ENCODE measurements at places on chromosomes 16 and 17.
A peak's percentile ranks its signal among the peaks of the same experiment; 100 is the strongest.

GRCh38 chr17:67605256-67605912, 112.4 kb upstream of the NOL11 start:
- DNase-seq, result no peak

GRCh38 chr16:35748621-35749252, 2289.3 kb downstream of the TP53TG3F start:
- DNase-seq, result no peak

- no peak for DNase-seq
Observed at GRCh38 chr17:42918902-42919521, 18.4 kb downstream of the G6PC1 start.

GRCh38 chr17:79316805-79317204, 242.2 kb downstream of the ENGASE start:
- no peak for DNase-seq

DNA sequence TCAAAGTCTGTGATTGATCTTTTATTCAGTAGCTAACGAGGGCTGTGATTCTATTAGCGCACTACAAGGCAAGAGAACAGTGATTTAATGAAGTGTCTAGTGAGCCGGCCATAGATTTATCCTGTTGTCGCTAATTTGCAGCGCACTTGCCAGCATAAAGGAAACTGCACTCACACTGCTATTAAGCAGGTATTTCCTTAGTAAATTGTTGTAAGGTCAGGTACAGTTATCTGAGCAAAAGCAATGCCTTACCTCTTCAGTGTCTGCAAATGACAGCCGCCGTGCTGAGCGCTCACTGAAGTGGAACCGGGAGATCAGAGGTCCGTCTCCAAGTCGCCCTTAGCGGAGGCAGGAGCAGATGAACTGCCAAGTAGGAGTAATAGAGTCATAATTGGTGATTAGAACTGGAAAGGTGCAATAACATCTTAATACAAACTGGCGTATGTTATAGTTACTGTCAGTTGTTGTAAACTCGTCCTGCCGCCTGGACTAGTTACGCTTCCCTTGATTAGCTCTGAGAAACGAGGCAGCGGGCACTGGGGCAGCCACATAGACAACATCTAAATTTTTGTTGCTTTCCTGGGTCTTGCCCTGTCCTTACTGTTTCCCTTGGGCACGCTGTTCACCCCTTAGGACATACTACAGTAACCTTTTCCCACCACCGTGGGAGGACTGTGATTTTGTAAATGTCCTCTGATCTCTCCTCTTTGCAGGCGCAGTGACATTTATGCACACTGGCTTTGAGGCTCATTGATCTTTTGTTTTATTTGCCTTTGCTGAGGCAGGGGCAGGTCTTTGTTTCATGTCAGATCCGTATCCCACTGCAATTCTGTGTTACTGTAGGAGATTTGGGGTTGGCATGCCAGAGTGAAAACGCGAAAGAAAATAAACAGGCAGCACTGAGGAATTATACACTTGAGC, 363.1 kb downstream of the WWOX start:
- DNase-seq, result no peak

DNA sequence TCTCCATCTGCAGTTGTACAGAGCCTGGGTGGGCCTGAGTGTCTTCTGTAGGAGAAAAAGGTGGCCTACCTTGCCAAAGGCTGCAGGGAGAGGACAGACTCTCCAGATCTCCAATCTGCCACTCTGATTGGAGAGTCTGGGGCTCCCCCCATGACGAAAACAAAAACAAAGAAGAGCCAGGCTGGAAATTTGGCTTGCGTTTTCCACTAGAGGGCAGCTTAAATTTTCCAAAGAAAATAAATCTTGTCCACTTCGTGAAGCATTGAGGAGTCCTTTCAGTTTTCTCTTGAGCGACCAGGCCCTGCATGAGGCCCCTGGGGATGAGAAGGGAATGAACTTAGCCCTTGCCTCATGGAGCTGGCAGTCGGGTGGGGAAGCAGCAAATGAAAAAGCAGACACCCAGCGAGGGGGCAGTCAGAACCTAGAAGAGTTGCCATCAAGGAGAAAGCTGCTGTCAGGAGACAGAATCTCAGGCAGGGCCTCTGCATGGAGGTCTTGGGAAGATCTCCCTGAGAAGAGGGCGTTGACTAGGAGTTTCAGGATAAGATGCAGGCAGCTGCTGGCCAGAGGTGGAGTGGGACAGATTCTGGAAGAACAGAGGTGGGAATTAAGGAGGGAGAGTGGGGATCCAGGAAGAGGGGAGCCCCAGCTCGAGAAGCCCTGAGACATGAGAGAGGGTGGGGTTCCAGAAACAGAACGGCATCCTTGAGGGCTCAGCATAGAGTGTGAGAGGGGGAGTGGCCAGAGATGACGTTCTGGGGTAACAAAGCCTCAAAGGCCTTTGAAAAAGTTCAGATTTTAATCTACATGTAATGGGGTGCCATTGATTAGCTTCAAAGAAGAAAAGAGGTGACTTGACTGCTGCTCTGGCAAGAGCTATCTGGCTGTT, 8.4 kb upstream of the SHCBP1 start:
- no peak for DNase-seq

DNA sequence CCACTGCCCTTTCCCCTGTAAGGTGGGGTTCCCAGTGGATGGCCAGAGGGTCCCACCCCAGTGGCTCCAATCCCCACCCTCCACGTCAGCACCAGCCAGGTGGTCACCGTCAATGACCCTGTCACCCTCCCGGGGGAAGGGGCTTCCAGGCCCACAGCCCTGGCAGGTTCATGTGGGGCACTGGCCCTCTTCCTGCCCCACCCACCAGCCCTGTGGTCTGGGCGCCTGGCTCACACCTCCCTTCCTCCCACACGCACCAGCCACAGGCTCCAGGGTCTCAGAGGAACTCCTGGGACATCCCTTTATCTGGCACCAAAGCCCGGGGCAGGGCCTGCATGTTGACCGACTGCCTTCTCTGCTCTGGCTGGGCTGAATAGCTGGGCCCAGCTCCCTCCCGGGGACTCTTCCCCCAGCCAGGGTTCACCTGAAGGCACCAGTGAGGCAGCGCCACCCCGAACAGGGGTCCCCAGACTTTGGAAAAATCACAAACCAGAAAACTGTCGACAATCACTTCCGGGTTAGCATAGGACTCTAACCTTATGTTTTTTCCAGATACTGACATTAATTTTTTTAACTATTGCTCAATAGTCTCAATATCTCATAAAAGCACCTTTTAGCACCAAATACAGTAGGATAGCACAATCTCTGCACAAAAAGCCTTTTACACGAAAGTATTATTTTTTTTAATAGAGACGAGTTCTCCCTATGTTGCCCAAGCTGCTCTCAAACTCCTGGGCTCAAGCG, 21.9 kb upstream of the ZC3H18 start:
- DNase-seq, result no peak

DNA sequence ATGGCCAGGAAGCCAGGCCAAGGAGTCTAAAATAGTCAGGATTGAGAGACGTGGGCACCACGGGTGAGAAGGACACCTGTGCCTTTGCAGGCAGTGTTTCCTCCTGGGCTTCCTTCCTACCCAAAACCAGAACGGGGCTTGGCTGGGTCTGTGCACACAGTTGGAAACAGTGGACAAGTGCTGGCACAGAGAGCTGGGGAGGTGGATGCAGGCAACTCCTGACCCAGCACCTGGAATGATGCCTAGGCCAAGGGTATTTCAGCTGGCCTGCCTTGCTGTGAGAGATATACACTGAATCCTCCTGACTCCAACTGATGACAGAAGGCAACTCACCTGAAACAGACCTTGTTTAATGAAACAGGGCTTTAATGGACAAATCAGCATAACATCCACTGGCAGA, 186.2 kb downstream of the SLC39A11 start:
- no peak for DNase-seq

DNA sequence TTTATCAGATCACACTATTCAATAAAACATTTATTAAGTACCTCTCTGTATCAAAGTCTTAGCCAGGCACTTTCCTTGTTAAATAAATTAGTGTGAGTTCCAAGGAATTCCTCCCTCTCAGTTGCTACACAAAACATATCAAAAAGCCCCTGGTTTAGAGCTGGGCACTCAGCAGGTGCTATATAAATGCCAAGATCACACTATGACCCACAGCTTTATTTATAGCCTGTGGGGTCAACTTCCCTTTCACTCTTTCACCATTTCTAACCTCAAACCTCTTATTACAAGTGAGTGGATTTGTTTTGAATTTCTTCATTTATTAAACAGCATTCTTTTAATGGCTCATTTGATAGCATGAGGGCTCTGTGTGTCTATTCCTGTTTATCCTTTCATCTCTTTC, 112.6 kb upstream of the MPHOSPH6 start:
- DNase-seq, result no peak

DNA sequence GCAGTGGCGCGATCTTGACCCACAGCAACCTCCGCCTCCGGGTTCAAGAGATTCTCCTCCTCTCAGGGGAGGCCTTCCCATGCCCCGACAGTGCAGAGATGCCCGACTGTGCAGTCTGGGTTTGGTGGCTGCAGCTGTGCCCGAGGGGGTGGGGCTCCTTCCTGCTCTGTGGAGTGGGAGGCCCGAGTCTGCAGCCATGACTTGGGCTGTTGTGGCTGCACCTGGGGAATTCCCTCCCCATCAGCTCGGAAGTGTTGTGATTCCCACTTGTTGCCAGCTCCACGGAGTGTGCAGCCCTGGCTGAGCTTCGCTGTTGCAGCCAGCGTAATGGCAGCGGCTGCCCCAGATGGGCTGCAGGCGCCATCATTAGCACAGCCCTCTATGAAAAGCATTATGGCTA, 66.4 kb upstream of the SMIM36 start:
- peak; percentile 51 for DNase-seq

- no peak for DNase-seq
Observed at GRCh38 chr17:53496356-53496755, 326.4 kb upstream of the KIF2B start.

DNA sequence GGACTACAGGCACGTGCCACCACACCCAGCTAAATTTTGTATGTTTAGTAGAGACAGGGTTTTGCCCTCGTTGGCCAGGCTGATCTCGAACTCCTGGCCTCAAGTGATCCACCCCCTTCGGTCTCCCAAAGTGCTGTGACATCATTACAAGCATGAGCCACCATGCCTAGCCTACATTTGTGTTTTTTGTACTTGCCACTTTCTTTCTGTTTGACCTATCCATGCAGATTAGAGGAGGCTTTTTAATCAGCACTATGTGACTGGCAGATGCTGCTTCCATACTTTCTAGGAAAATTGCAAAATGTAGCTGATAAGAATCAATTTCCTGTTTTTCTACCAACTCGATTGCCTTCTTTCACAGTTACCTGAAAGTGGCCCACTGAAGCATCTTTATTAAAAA, 57.3 kb downstream of the B9D1 start:
- no peak for DNase-seq

DNA sequence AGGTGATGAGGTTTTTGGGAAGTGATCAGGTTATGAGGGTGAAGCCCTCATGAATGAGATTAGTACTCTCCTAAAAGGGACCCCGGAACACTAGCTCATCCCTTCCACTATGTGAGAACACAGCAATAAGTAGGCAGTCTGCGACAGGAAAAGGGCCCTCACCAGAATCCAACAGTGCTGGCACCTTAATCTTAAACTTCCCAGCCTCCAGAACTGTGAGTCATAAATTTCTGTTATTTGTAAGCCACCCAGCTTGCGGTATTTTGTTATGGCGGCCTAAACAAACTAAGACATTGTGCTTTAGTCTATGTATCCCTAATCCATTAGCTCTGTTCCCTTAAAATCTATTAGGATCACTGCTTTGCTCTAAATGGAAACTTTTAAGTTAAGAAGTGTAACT, 8.5 kb downstream of the SLFN12 start:
- DNase-seq, result no peak

DNA sequence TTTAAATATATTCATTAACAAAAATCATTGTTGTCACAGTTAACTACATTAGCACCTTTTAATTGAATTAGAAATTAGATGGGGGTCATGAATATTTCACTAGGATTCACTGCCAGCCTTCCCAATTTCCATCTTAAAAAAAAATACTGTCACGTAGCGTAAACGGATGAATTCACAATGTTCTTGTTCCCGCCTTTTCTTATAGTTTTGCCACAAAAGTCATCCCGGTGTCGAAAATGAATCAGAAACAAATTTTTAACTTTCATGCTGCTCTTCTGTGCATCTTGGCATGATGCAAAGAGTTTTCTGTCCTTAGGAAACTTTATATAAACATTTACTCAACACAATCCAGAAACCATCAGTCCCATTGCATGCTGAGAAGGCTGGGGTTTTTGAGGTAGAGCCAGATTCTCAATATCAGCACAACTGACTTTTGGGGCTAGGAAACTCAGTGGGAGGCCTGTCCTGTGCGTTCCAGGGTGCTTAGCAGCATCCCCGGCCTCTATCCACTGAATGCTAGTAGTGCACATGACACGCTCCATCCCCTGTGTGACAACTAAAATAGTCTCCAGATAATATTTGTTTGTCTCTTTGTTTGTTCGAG, 252.9 kb upstream of the XYLT1 start:
- no peak for DNase-seq

DNA sequence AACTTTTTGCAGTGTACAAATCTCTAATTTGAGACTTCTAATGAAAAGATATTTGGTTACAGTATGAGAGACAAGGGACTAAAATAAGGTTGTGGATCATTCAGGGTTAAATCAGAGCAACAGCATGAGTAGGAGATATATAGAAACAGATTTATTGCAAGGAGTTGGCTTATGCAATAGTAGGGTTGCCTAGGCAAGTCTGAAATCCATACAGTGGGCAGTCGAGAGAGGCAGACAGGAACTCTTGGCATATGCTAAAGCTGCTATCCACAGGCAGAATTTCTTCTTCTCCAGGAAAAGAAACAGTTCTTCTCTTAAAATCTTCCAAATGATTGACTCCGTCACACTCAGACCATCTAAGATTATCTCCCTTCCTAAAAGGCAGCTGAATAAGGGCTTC, 500.8 kb downstream of the MAF start:
- DNase-seq, result no peak

GRCh38 chr16:78490431-78490830, 391.0 kb downstream of the WWOX start:
- DNase-seq, result no peak

DNA sequence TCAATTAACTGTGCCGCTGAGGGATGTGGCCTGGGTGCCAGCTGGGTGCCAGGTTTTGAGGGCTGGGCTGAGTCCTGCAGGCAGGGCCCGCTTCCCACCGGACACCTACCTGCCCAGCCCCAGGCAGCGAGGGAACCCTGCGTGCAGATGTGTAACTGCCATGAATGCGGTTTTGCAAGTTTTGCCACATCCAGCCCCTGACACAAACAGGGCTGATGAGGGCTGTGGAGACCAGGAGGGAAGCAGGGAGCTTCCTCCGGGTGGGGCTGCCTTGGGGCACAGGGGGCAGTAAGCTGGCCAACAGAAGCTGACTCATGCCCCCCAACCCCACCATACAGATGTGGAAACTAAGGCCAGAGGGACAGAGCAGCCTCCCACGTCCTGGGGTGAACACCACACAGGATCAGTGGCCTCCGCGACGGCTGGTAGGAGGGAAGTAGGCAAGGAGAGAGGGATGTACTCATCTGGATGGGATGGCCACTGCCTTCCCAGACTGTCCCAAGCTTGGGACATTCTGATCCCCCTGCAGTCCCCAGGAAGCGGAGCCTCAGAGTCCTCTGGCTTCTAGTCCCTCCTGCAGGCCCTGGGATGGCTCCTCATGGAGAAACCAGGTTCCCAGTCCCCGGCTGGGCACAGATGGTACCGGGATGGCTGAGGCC, 1.6 kb downstream of the UBALD1 start:
- no peak for DNase-seq

GRCh38 chr17:54608634-54609155, 292.0 kb upstream of the TOM1L1 start:
- DNase-seq, result no peak

- no peak for DNase-seq
Observed at GRCh38 chr17:61333136-61333535, 66.5 kb upstream of the TBX2 start.

- DNase-seq, result no peak
Observed at GRCh38 chr16:30722916-30723315, 23.9 kb downstream of the SRCAP start.

Data from CD4-positive, alpha-beta T cell treated with Interferon alpha-2 for 1 hour (primary cell).